ENCODE measurements at places on chromosomes 2 and 18.
A peak's percentile ranks its signal among the peaks of the same experiment; 100 is the strongest.

- no peak for DNase-seq
Observed at GRCh38 chr2:157127249-157128012, 130.1 kb upstream of the GALNT5 start.

- peak; percentile 45 for DNase-seq
Observed at GRCh38 chr2:219737270-219737691, 109.9 kb downstream of the SLC4A3 start.

- no peak for DNase-seq
Observed at GRCh38 chr2:64607381-64608304, 46.1 kb downstream of the SERTAD2 start.

DNA sequence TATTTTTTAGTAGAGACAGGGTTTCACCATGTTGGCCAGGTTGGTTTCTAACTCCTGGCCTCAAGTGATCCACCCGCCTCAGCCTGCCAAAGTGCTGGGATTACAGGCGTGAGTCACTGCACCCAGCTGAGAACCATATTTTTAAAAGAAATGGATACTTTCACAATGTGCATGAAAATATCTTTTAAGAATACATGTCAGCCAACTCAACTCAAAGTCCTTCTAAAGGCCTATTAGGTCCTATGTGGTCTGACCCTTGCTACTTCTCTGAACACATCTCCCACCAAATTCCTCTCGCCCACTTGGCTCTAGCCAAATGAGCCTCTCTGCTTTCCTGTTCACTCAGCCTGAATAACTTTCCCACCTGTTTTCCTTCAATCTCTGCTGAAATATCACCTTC is 119.6 kb downstream of the MTX2 start:
- no peak for DNase-seq

DNA sequence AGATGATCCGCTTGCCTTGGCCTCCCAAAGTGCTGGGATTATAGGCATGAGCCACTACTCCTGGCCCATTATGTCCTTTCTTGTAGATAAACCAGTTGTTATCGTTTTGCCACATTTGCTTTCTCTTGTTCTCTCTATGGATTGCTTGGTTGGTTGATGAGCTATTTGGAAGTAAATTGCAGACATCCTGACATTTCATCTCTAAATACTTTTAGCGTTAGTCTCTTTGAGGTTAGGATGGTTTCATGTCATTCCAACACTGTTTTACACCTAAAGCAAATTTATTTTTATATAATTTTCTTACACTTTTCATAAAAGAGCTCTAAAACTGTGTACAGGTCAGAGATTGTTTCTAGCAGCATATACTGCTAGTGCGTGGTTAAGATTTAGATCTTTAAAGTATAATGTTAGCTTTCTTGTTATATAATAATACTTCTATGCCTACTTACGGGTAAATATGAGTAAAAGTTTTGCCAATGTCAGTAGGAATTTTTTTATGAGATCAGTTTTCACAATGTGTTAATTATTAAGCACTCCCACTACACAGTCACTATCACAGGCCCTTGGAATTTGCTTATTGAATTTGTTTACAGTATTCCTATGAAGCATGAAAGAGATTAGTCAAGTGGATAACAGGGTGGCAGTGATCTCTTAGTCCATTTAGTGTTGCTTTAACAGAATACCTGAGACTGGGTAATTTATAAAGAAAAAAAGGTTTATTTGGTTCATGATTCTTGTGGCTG is 10.3 kb downstream of the POLI start:
- DNase-seq, result no peak

DNA sequence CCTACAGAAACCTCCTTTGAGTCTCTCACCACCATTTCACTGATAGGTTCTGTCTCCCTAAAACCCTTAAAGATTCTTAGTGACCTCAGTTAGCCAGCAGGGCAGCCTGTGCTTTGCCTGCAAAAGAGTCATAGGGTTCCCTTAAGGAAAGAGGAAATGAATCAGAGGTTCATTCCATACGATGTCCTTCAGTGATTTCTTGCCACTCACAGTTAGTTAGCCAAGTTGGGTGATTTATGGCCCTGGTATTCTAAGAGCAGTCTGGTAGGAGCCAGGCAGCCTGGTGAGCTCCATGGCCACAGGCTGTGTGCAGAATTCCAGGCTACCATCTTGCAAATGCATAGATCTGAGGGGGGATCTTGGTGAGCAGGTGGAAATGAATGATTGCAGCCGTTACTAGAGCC is 18.7 kb upstream of the CCBE1 start:
- DNase-seq, result peak; percentile 65

DNA sequence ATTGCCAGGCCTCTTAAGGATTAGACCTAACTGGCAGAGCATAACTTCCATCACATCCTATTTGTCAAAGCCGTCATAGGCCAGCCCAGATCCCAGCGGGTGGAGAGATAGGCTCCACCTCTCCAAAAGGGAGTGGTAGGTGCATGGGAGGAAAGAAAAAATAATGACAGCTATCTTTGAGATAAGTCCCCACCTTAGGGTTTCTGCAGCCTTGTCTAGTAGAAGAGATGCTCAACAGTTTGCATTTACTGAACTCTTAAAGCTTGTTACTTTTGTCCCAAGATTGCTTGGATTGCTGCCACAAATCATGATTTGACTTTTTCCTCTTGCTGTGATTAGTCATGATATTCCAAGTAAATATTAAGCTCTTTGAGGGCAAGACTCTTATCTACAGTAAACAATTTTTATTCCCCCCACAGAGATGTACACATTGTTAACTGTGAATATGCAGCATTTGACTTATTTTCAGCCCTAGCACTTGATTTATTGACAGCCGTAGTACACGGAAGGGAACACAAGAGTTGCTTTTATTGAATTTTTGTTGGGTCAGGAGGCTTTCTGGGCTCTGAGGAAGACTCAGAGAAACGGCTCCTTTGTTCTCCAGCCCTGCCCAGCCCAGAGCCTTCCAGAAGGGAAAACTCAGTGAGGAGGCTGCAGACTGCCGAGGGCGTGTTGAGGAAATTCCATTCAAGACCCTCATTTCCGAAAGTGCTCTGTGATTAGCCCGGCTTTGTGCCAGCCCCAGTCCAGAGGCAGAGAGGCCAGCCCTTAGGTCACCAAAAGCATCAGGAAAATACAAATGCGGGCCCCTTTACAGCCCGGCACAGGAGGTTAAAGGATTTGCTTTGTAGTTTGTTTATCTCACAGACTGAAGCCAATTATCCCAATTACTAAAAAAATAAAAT is 75.5 kb upstream of the ZNF532 start:
- no peak for DNase-seq

GRCh38 chr2:230865766-230866755 is 1.3 kb downstream of the ITM2C start:
- DNase-seq, result no peak

- no peak for DNase-seq
Observed at GRCh38 chr2:240603081-240603835, 16.7 kb downstream of the CAPN10 start.

- peak; percentile 38 for DNase-seq
Observed at GRCh38 chr2:113894156-113894743, 4.4 kb downstream of the ACTR3 start.

GRCh38 chr2:19021721-19022120 is 336.7 kb downstream of the OSR1 start:
- no peak for DNase-seq

GRCh38 chr2:5725794-5726463 is 33.7 kb downstream of the SOX11 start:
- DNase-seq, result no peak

GRCh38 chr2:222861411-222862105 is 722 bp downstream of the ACSL3 start:
- no peak for DNase-seq

GRCh38 chr2:180359522-180360282 is 352.6 kb upstream of the CWC22 start:
- no peak for DNase-seq

DNA sequence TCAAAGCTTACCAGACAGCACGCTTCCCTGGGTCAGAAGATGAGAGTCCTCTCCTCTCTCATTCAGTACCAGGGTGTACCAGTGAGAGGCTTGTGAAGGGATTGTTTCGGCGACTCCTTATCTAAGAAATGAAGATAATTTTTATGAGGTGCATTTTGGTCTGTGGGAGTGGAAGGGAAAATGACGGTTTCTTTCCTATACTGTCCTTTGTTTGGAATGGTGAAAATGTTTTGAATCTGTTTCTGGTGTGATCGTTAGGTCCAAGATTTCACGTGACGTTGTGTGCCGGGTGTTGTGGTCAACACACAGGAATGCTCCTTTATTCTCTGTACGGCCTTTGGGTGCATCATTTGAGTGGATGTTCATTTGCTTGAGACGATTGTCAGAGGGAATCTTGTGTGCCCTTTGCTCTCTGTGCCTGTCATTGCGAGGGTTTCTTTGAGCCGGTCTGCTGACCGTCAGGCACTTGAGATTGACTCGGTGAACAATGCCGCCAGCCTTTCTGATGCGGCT is 183.5 kb downstream of the AGAP1 start:
- DNase-seq, result no peak

- DNase-seq, result no peak
Observed at GRCh38 chr2:64730551-64731262, 77.0 kb upstream of the SERTAD2 start.

- no peak for DNase-seq
Observed at GRCh38 chr2:156325688-156326525, 6.6 kb downstream of the NR4A2 start.

DNA sequence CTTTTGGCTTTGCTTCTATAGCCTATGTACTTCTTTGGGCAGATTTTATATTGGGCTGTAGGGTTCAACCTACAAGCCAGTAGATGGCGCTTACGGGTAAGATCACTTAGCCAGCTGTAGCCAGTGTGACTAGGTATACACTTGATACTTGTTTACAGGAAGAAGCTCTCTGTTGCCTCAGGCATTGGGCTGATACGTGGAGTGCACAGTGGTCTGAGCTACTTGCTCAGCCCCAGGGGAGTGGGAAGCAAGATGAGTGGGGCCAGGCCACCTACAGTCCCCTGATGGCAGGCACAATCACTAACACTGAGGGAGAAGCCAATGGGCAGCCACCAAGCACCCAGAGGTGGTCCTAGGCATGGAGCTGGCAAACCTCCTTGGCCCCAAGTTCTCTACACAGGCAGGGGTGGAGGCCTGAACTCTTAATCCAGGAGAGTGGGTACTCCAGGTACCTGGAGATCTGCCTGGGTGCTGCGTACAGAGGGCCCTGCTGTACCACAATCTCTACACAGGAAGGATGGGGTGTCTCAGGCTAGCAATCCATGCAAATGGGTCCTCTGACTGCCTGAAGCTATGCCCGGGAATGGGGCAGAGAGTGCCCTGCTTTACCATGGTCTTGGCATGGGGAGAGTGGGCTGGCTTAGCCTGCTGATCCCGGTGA is 122.2 kb downstream of the NCOA1 start:
- peak; percentile 61 for DNase-seq

DNA sequence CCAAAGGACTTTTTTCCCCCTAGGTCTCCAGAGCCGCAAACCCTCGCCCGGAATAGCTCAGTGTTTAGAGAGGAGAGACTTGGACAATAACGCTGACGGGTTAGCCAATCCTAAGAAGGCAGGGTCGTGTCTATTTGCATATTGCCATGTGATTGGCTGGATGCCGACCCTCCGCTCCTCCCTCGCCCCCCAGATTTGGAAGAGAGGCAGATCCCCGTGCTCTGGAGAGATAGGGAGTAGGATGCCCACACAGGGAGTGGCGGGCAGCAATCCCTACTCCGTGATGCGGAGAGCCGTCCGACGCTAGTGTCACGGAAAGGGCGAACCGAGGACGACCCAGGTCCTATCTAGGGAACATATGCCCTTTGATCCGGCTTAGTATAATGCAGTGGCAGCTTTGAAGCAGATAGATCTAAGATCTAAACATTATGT is 1.4 kb downstream of the WNT6 start:
- peak; percentile 56 for DNase-seq

DNA sequence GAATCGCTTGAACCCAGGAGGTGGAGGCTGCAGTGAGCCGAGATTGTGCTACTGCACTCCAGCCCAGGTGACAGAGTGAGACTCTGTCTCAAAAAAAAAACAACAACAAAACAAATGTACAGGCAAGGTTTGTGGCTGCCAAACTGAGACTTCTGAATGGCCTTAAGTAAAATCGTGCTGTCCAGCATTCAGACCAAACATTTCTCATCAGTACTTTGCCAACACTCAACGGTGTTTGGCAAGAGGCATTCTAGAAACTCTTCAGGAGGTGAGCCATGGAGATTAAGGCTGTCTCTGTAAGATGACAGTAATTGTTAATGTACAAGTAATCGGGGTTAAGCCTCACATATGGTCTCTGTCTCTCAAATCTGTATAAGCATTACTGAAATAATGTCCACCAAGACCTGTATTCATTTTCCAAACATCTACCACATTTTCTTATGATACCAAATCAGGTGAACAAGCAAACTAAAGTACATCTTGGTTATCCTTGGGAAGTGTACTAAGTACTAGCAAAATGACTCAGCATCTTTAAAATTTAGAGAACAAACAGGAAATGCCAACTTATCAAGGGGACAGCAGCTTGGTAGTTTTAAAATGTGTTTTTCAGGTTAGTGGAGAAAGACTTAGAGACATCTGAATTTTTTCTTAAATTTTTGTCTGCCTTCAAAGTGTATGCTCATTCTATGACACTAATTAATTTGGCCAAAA is 29.3 kb downstream of the SERPINE2 start:
- DNase-seq, result peak; percentile 24

DNA sequence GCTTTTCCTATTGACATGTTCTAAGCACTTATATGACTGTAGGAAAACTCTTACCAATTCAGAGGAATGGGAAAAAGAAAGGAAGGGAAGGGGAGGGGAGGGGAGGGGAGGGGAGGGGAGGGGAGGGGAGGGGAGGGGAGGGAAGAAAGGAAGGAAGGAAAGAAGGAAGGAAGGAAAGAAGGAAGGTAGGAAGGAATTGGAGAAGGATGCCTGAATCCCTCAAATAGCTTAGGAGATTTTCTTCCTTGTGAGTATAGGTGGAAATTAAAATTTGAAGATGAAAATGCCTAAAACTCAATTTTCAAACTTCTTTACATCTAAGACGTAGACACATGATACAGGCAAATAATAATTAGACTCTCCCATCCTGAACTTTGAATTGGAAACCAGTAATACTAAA is 463.1 kb downstream of the SATB2 start:
- DNase-seq, result no peak

GRCh38 chr2:54531558-54531957 is 75.4 kb downstream of the SPTBN1 start:
- DNase-seq, result peak; percentile 26

- DNase-seq, result no peak
Observed at GRCh38 chr18:45024357-45025088, 343.8 kb downstream of the SETBP1 start.

- no peak for DNase-seq
Observed at GRCh38 chr2:240231838-240232244, 91.4 kb upstream of the OTOS start.

- DNase-seq, result no peak
Observed at GRCh38 chr18:47979611-47980200, 49.2 kb upstream of the SMAD2 start.
